ENCODE measurements at places on chromosomes 7 and 10. TPM values are rescaled to one million over a fixed set of nuclear protein-coding genes. Genes with fewer than 3 reads are reported as not detected.

TAC1 gene
- total RNA-seq, result not detected

TCERG1L gene
- not detected for total RNA-seq

SKIDA1 gene
- 1.0 TPM for total RNA-seq

TMEM213 gene
- total RNA-seq, result not detected

TEX36 gene
- not detected for total RNA-seq

Measured in K562 (cell line).